Stimulated activated CD8-positive, alpha-beta memory T cell treated with anti-CD3 and anti-CD28 coated beads, Interleukin-7, amount 100 ng/mL, for 1 hour (primary cell): ENCODE measurements at places on chromosomes 2 and 18.

GRCh38 chr2:121816797-121817196 is 61.3 kb downstream of the TSN start:
- DNase-seq: no peak

- DNase-seq: no peak
Observed at GRCh38 chr18:40233931-40234616, 1721.0 kb upstream of the PIK3C3 start.

- DNase-seq: no peak
Observed at GRCh38 chr2:171158036-171158789, 2.5 kb downstream of the TLK1 start.

GRCh38 chr2:232761301-232761907 is 15.0 kb downstream of the KCNJ13 start:
- DNase-seq: no peak

- no peak for DNase-seq
Observed at GRCh38 chr2:233501198-233502076, 65.1 kb downstream of the USP40 start.

DNA sequence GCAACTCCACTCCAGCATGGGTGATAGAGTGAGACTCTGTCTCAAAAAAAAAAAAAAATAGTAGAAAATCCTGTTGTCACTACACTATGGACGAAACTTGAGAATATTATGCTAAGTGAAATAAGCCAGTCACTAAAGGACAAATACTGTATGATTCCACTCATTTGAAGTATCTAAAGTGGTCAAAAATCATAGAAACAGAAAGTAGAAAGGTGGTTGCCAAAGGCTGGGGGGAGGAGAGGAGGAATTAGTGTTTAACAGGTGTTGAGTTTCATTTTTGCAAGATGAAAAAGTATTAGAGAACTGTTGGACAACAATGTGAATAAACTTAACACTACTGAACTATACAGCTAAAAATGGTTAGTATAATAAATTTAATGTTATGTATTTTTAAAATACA is 18.8 kb upstream of the RMP24 start:
- no peak for DNase-seq

- DNase-seq: no peak
Observed at GRCh38 chr2:234204480-234204879, 154.0 kb downstream of the SPP2 start.

DNA sequence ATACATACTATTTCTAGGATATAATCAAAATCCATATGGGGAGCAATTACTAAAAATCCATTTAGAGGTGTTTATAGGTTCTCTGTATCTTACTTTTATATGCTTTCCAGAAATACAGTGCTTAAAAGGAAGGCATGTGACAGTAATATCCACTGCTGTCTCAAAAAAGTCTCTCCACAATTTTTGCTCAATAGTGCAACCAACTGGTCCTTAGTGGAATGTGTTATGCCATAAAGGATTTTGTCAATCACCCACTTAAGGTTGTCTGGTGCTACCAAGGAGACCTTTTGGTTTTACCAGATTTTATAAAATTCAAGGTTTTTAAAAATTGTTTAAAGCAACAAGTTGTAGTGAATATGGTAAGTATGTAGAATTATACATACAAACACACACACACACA is 328.5 kb upstream of the DSEL start:
- DNase-seq: no peak

DNA sequence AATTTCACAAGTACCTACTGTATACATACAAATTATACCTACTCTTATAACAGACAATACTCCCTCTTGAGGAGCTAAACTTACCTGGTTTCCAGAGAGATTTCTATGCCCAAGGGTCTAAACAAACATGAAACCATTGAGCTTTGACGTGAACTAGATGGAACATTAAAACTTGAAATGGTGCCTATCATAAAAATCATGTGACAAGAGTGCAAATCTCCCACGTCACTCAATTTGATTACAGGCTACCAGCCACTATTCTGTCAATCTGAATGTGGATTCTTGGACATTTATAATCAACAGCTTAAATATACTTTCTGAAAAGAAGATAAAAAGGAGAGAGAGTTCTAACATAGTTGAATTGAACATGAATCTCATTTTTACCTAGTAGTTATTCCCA is 297.1 kb upstream of the SESTD1 start:
- DNase-seq: no peak

- DNase-seq: no peak
Observed at GRCh38 chr2:1538663-1539062, 125.4 kb downstream of the TPO start.

- DNase-seq: no peak
Observed at GRCh38 chr18:69789794-69790193, 157.9 kb downstream of the CD226 start.

GRCh38 chr2:105186967-105187498 is 54.5 kb upstream of the GPR45 start:
- DNase-seq: no peak

DNA sequence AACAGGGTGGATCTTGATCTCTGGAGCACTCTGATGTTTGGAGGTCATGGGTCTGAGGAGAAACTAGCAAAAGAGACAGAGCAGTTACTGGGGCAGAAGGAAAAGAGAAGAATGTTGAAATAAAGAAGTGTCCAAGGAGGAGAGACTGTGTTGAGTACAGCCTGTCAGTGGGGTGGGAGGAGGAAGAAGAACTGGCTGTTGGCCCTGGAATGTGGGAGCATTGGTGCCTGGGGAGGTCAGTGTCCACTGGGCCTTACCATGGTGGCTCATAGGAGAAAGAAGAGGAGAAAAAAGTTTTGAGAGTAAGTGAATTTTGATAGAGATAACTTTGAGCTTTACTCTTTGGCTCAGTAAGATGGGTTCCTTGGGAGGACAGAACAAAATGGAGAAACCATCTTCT is 499.0 kb downstream of the TXNL1 start:
- DNase-seq: no peak

DNA sequence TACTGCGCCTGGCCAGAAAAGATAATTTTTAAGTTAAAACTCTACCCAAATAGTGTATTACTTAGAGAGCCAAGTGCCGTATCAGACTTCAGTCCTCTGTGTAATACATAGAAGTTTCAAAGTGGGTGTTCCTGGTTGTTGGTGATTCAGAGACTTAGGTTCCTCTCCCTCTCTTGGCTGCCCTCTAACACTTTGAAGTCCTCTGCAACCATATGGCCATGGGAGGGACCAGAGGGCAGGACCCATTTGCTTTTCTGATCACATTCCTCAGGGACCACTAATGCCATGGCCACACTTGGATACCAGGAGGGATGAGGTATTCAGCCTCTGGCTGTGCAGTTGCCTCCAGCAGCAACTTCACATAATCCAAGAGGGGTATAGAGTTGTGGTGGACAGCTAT is 131.5 kb downstream of the CAPN13 start:
- no peak for DNase-seq

GRCh38 chr2:229931241-229931640 is 8.9 kb downstream of the FBXO36 start:
- DNase-seq: no peak

DNA sequence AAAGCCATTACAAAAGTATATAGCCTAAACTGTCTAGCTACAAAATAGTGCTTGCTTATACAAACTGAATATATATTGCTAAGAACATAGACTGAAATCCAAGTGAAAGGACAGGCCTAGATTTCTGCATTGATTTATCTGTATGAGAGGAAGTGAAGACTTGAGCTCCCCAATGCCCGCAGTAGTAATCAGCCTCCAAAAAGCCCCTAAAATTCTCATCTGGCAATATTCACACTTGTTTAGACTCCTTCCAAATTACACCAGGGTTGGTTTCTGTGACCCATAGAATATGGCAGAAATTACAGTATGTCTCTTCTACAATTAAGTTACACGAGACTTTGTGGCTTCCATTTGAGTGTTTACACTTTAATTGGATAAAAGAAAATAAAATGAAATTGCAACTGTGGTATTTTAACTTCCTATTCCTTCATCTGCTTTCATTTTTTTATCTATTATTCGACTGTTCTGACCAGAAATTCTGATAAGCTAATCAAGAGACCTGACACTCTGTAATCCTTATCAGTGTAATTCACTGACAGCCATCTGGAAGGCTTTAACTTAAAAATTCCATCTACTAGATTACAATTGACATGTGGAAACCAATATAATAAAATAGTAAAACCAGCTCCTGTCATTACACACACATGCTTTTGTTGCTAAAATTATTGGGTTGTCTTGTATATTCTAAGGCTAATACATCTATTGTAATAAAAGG is 21.1 kb downstream of the ABCB11 start:
- DNase-seq: no peak

DNA sequence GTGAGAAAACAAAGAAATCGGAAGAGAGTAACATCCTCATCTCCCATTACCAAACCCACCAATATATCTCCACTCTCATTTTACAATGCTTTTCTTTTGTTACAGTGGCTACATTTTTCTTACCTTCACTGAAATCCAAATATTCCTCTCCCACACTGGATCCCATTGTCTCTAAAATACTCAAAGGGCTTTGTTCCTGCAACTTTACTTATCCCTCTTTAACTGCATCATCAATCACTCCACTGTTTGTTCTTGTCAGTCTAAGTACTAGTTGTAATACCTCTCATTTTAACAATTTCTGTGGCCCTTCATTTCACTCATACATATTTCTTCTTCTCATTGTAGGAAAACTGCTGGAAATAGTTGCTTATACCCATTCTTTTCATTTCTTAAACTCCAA is 464.2 kb upstream of the PIK3C3 start:
- no peak for DNase-seq

- DNase-seq: no peak
Observed at GRCh38 chr18:10015288-10015701, 101.5 kb downstream of the VAPA start.

DNA sequence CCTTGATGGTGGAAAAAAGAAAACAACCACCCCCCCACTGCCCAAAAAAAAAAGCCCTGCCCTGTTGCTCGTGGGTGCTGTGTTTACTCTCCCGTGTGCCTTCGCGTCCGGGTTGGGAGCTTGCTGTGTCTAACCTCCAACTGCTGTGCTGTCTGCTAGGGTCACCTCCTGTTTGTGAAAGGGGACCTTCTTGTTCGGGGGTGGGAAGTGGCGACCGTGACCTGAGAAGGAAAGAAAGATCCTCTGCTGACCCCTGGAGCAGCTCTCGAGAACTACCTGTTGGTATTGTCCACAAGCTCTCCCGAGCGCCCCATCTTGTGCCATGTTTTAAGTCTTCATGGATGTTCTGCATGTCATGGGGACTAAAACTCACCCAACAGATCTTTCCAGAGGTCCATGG is 28.0 kb downstream of the MAL start:
- DNase-seq: no peak

GRCh38 chr18:43570593-43570992 is 293.3 kb upstream of the SYT4 start:
- DNase-seq: no peak

DNA sequence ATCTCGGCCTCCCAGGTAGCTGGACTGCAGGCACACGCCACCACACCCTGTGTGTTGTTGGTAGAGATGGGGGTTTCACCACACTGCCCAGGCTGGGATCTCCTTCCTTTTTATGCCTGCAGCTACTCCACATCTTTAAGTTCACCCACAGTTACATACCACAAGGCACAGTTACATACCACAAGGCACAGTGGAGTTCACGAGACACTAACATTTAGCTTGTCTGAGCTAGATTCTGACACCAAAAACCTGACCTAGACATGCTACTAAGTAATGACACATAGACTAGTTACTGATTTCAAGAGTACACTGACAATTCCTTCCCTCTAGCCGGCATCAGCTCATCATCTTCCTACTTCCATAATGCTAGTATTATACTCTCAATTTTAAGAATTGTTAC is 4.3 kb downstream of the POLR2D start:
- DNase-seq: no peak

- no peak for DNase-seq
Observed at GRCh38 chr2:235675678-235676535, 182.1 kb downstream of the AGAP1 start.

DNA sequence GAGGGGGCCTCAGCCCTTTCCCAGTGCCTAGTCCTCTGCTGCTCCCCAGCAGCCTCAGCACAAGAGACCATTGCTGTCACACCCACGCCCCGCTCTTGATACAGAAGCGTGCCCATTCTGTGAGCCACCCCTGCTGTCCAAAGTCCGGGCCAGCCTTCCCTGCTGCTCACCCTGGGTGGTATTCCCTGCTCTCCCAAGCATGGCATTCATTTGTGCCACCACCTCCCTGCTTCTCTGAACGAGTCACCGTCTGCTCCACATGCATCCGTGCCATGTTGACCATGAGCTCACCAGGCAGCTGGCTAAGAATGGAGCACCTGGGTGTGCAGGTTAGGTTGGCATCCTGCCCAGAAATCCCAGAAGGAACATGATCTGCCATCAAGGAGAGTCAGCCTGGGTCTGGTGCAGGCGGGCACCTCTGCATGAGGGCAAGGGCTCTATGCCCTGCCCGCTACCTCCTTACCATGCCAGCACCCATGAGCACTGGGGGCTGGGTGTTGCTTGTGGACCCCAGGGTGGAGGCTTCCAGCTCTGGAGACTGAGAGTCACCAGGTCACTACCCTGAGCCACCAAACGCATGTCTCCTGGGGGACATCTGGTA is 63.0 kb downstream of the TWIST2 start:
- no peak for DNase-seq

- no peak for DNase-seq
Observed at GRCh38 chr2:162490761-162491470, 147.0 kb downstream of the GCA start.

GRCh38 chr2:217074576-217075255 is 214.9 kb upstream of the TNP1 start:
- no peak for DNase-seq

DNA sequence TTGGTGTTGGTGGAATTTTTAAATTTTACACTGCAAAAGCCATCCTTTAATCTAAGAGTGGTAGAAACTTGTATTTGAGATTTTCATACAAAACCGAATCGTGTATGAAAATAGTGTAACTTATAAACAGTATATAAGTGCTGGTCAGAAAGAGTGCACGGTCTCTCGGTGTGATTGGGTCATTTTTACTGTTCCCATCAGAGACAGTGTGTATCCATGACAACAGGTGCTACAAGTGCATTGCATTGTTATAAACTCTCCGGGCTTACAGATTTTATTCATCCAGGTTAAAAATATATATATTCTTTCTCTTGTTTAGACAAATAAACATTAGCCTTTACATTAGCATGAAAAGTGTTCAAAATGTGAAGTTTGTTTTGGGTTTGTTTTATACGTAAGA is 721.9 kb downstream of the METTL4 start:
- no peak for DNase-seq

- DNase-seq: no peak
Observed at GRCh38 chr2:133338224-133338623, 230.0 kb downstream of the NCKAP5 start.

- DNase-seq: no peak
Observed at GRCh38 chr2:20136149-20136548, 84.7 kb upstream of the LAPTM4A start.

GRCh38 chr2:167487728-167488127 is 599.4 kb downstream of the XIRP2 start:
- DNase-seq: no peak

DNA sequence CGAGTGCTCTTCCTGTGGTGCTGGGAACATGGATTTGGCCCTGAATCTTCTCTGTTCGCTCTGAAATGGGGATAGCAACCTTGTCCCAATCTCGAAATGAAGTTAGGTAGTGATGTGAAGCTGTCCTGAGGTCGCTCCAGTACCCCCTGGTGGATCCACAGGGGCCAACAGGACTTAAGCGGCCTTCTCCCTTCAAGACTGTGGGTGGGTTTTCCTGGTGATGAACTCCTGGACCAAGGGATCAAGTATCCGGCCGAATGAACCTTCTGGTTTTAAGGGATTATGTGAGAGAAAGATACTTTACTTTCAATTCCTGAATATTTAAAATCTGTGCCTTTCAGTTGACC is 156.5 kb downstream of the NAPG start:
- DNase-seq: no peak
